ENCODE measurements at places on chromosomes 16 and 17.

DNA sequence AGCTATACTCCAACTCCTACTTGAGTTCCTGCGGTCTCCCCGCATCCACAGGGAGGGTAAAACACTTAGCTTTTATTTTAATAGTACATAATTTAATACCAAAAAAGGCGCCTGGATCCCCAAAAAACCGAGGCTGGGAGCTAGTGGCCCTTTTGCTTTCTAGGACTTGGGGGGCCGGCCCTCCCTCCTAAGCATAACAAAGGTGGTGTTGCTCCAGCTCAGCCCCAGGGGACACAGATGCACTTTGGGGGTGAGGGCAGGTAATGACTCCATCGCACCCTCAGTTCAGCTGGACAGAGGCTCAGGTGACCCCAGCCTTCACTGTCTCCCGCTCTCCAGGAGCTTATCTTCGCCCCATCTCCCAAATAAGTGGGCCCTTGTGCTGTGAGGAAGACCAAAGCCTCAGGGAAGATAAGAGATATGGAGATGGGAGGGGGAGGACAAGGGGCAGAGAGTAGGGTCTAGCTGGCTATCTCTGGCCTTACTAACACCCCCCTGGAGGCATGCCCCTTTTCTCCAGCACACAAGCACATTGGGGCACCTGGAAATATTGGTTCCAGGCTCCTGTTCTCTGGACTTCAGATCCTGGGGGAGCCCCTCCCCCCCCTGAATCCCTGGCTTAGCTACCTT, 2.8 kb upstream of the NHERF1 start:
- no peak for DNase-seq

DNA sequence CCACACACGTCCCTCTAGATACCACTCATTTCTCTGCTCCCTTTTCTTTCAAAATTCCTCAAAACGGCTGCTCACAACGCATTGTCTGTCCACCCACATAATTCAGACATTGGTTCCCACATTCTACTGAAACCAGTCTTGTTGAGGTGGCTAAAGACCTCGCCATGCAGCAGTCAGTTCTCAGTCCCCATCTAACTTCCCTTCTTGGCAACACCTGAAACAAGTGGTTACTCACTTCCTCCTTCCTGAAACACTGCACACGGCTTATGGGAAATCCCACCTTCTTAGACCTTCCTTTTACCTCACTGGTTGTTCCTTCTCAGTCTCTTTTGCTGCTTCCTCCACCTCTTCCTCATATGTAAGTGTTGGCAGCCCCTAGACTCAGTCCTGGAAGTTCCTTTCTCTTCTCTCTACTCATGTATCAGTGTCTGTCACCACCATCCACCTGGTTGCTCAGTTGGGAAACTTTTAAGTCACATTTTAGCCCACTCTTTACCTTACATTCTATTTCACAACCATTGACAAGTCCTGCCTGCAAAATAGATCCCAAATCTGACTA, 277.1 kb downstream of the CEP112 start:
- DNase-seq: no peak

DNA sequence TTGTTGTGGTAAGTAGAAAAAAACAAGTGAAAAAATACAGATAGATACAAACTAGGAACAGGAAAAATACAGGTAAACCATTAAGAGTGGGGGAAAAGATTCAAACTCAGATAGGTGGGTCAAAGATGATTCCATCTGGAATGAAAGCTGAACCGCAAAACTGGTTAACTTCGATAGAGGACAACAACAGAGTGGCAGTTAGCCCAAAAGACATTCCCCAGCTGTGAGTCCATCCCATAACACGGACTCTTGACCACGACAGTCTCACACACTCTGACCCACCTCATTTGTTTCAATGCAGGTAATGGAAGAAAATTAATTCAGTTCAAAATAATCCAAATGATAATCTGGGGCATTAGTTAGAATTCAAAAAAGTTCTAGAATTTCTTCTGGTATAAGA, 13.5 kb downstream of the ELAC2 start:
- no peak for DNase-seq

DNA sequence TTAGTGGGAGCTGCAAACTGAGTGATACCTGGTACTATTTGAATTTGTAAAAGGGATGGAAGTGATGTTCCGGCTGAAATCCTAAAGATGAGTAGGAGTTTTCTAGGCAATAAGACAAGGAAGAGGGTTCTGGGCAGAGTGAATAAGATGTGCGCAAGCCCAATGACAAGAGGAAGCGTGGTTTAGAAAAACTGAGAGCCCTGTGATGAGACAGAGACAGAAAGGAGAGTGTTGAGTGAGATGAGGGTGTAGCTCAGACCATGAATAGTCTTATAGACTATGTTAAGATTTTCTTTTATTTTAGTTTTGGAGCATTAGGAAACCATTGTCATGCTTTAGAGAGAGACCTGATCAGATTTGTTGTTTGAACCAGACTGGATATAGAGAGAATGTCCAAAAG, 50.2 kb downstream of the COX10 start:
- no peak for DNase-seq

DNA sequence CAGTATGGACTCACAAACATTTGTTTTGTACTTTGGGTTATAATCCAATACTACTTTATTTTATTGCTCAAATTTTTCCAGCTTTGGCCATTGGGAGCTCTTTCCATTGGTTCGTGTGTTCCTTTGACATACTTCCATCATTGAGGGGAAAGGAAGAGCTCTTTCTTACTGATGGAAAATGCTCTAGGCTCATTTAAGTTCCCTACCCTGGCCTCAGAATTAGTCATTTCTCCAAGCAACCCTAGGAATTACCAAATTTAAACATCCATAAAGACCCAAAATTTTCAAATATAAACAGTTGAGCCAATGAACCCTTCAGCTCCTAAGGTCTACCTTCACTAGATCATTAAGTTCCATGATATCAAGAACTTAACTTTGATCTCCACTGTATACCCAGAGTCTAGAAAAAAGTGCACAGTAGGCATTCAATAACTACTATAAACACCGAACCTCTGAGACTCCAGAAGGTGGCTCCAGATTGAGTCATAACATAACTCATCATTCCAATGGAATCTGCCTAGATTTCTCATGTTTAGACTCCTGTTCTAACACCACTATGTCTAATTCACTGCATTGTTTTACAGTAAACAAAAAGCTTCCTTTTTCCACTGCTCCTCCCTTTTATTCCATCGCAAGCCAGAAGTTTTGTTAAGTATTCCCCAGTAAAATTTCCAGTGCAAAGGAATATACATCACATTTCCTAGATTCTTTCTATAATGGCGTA, 39.0 kb downstream of the SMURF2 start:
- peak; percentile 48 for DNase-seq

- DNase-seq: no peak
Observed at GRCh38 chr16:68274441-68274840, 10.1 kb downstream of the SLC7A6 start.

GRCh38 chr16:82470620-82471152, 156.1 kb upstream of the CDH13 start:
- DNase-seq: no peak

GRCh38 chr16:9489835-9490467, 398.5 kb downstream of the HAPSTR1 start:
- no peak for DNase-seq

- DNase-seq: no peak
Observed at GRCh38 chr17:69418535-69418934, 4.0 kb downstream of the MAP2K6 start.
